ENCODE measurements at places on chromosomes 7 and 10. TPM values are rescaled to one million over a fixed set of nuclear protein-coding genes. Genes with fewer than 3 reads are reported as not detected.
A peak's percentile ranks its signal among the peaks of the same experiment; 100 is the strongest.

ZNF365 gene
- 0.45 TPM for total RNA-seq

PRSS2 gene
- total RNA-seq = 1.4 TPM

DGKI gene
- 0.11 TPM for total RNA-seq

PIK3CG gene
- total RNA-seq = 2.2 TPM

FOXP2 gene
- total RNA-seq = 15.0 TPM

CCL24 gene
- not detected for total RNA-seq

DNA sequence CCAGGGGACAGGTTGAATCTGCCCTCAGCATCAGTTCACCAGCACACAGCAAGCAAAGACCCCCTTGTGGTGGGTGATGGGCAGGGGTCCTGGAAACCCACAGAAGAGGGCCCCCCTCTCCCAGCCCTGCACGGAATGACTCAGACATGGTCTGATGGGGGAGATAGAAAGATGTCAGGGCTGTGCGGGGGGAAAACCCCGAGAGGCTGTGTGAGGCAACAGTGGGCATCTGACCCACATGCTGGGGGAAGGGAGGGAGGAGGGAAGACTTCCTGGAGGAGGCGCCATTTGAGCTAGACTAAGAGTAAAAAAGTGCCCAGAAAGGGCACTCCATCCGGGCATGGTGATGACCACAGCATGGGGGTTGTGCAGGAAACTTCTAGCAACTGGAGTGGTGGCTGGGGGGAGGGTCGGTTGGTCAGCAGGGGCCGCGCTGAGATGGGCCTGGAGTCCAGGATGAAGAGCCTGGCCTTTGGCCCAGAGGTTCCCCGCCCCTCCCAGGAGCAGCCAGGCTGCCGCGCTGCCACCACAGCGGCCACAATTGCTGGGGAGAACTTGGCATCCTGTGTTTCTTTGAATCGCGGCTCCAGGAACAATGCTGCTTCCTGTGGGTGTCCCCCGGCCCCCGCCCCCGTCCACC lies 2.5 kb downstream of the LFNG start:
- no peak for DNase-seq
- H3K27me3 ChIP-seq = no peaks in the 10 kb centered on the region
- peaks cover 9% of the 10 kb centered on the region for H3K4me1 ChIP-seq
- no peak overlapping the region for H3K4me3 ChIP-seq
- no peak overlapping the region for H3K27ac ChIP-seq

- no peak overlapping the region for H3K4me3 ChIP-seq
- no peak for DNase-seq
Observed at GRCh38 chr7:155752756-155753445, 59.4 kb downstream of the SHH start.

DNA sequence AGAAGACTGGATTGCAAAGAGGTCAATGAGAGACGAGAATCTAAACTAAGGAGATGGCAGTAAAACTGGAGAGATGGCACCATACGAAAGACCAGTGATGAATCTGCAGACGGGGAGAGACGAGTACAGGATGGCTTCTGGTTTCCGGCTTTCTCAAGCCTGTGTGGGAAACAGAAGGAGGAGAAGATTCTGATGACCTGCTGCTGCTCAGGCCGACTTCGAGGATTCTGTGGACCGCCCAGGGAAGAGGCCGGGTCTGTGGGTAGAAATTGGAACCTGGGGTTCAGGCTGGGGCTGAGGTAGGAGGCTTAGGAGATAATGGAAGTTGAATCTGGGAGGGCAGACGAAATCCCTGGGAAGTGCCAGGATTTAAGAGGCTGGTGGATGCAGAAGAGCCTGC lies 48.6 kb downstream of the PARP12 start:
- no peak overlapping the region for H3K4me3 ChIP-seq
- no peak for DNase-seq
- H3K27me3 ChIP-seq = no peaks in the 10 kb centered on the region
- H3K36me3 ChIP-seq = no peaks in the 10 kb centered on the region
- H3K4me1 ChIP-seq = peaks cover 1% of the 10 kb centered on the region

- DNase-seq = no peak
- H3K27ac ChIP-seq = no peak overlapping the region
- H3K4me1 ChIP-seq = no peaks in the 10 kb centered on the region
- H3K36me3 ChIP-seq = no peaks in the 10 kb centered on the region
- H3K4me3 ChIP-seq = no peak overlapping the region
Observed at GRCh38 chr7:16403475-16403874, 17.9 kb downstream of the CRPPA start.

DNA sequence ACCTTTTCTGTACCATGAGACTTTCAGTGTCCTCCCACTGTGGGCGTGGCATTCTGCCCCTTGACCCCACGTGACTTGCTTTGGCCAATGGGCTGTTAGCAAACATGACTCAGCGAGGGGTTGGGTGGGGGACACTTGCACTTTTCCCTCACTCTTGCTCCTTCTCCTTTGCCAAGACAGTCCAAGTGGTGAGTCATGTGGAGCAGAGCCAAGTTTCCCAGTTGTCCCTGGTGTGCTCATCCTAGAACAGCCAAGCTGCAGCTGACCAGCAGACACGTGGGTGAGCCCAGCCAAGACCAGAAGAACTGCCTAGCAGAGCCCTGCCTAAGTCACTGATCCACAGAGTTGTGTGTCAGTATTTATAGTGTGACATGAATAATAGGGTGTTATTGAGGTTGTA lies 82.8 kb upstream of the CPXM2 start:
- DNase-seq = no peak
- H3K27me3 ChIP-seq = no peaks in the 10 kb centered on the region
- no peak overlapping the region for H3K27ac ChIP-seq
- H3K36me3 ChIP-seq = no peaks in the 10 kb centered on the region

- no peaks in the 10 kb centered on the region for H3K36me3 ChIP-seq
- no peak for DNase-seq
- no peak overlapping the region for H3K27ac ChIP-seq
- H3K4me1 ChIP-seq = no peaks in the 10 kb centered on the region
- no peaks in the 10 kb centered on the region for H3K27me3 ChIP-seq
Observed at GRCh38 chr10:100307684-100308083, 21.2 kb upstream of the BLOC1S2 start.

DNA sequence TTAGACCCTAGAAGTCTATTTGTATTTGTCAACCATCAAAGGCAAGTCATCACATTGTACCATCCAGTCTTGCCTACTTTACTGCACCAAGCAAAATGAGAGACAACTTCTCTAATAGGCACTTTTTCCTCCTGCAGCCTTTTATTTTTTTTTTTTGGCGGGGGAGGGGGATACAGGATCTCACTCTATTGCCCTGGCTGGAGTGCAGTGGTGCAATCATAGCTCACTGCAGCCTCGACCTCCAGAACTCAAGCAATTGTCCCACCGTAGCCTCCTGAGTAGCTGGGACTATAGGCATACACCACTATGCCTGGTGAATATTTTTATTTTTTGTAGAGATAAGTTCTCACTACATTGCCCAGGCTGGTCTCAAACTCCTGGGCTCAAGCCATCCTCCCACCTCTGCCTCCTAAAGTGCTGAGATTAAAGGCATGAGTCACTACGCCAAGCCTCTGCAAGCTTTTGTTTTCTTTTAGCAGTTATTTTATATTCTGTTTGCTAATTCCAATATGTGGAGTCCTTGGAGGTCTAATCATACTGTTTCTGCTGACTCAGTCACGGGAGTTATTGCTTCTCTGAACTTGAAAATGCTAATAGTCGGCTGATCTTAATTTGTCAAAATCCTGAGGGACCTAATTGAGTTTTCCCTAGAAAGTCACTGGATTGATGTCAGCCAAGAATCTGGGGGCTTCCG lies 14.2 kb downstream of the KPNA7 start:
- no peak overlapping the region for H3K4me3 ChIP-seq
- H3K36me3 ChIP-seq = no peaks in the 10 kb centered on the region

- H3K27me3 ChIP-seq = no peaks in the 10 kb centered on the region
- no peak for DNase-seq
Observed at GRCh38 chr10:61919646-61920215, 18.2 kb downstream of the ARID5B start.

DNA sequence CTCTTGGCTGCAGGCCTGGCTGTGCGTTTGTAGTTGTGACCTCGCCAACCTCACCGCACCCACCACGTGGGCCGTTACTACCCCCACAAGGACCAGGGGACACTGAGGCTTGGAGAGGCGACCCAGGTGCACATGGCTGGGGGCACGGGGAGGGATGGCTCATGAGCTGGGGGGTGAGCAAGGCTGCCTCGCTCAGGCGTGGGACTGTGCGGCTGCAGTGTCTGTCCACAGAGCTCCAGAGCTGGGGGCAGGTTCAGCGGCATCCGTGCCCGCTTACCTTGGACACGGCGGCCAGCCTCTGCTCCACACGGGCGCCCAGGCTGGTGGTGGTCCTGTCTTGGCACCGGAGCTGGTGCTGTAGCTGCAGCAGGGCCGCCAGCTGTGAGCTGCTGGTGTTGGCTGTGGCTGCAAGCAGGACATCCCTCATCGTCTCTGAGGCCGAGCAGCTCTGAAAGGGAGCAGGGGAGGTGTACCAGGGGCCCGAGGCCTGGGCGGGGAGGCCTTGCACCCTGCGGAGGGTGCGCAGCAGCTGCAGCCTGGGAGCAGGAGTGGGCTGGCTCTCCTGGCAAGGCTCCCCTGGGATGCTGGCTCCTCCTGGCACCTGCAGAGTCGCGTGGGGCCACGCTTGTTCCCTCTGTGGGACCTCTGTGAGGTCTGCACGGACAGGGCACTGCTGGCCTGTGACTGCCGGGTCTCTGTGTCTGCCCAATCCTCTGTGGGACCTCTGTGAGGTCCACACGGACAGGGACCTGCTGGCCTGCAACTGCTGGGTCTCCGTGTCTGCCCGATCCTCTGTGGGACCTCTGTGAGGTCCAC lies 60.0 kb upstream of the NKX6-2 start:
- H3K36me3 ChIP-seq = no peaks in the 10 kb centered on the region
- no peaks in the 10 kb centered on the region for H3K27me3 ChIP-seq
- no peaks in the 10 kb centered on the region for H3K4me1 ChIP-seq
- no peak for DNase-seq

DNA sequence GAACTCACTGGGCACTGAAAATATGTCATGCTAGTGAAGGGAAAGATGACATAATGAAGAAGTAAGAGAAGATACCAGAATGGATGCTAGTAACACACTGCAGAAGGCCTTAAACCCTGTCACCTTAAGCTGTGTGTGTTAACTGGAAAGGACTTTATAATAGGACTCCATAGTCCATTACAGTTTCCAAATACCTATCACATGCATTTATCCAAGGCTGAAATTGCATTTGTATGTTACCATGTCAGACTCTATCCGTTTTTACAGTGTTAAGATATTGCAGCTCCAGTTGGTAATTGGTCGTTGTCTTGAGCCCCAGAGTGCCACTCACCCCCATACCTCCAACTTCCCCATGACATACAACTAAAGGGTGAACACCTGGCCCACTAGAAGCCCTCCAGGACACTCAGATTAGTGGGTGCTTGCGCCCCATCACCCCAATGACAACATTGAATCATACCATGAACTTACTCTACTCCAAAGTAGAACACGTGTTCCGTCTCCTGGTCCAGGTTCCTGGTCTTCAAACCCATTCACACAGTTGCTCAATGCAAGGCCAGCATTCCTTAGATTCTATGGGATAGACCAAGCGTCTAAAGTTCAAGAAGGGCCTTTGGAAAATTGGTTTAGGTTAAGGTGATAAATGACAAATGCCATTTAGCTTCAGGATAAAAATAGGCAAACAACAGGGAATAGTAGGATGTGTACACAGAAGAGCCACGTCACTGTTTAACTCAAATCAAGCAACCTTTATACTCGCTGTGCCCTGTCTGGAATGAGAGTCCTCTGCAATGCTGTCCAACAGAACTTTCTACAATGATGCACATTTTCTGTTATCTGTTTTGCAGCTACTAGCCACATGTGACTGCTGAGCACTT lies 2.1 kb upstream of the RAPGEF5 start:
- no peak for DNase-seq
- no peaks in the 10 kb centered on the region for H3K27me3 ChIP-seq
- H3K36me3 ChIP-seq = no peaks in the 10 kb centered on the region
- no peak overlapping the region for H3K27ac ChIP-seq
- peaks cover 5% of the 10 kb centered on the region for H3K4me1 ChIP-seq

DNA sequence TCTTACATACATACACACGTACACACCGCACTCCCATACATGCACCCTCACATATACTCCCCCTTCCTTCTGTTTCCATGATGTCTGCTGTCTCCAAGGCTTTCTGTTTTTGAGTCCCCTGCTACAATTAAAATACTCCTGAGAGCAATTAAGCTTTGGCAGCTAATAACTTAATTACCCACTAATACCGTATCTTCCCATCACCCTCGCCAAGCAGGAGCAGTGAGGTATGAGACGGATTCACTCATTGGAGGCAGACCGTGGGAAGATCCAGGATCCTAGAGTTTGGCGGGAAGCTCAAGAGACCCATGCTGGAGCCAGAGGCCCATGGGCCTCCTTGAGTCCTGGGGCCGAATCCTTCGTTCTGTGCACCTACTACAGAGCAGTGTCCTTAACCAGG lies 1.7 kb upstream of the CALN1 start:
- H3K4me1 ChIP-seq = no peaks in the 10 kb centered on the region
- no peak overlapping the region for H3K27ac ChIP-seq
- no peaks in the 10 kb centered on the region for H3K27me3 ChIP-seq

- H3K4me3 ChIP-seq = no peak overlapping the region
- no peak for DNase-seq
- H3K4me1 ChIP-seq = no peaks in the 10 kb centered on the region
- no peaks in the 10 kb centered on the region for H3K36me3 ChIP-seq
- H3K27ac ChIP-seq = no peak overlapping the region
- H3K27me3 ChIP-seq = no peaks in the 10 kb centered on the region
Observed at GRCh38 chr10:62170732-62171131, 97.9 kb downstream of the RTKN2 start.

GRCh38 chr10:69466689-69467088 lies 15.4 kb downstream of the TSPAN15 start:
- H3K27me3 ChIP-seq = no peaks in the 10 kb centered on the region
- H3K4me3 ChIP-seq = no peak overlapping the region
- H3K36me3 ChIP-seq = no peaks in the 10 kb centered on the region
- no peaks in the 10 kb centered on the region for H3K4me1 ChIP-seq

GRCh38 chr7:155003376-155004214 lies 671 bp upstream of the PAXIP1 start:
- H3K4me3 ChIP-seq = peak overlapping the region; percentile 56
- H3K27me3 ChIP-seq = no peaks in the 10 kb centered on the region
- DNase-seq = peak; percentile 86
- H3K4me1 ChIP-seq = peaks cover 10% of the 10 kb centered on the region
- H3K36me3 ChIP-seq = no peaks in the 10 kb centered on the region

DNA sequence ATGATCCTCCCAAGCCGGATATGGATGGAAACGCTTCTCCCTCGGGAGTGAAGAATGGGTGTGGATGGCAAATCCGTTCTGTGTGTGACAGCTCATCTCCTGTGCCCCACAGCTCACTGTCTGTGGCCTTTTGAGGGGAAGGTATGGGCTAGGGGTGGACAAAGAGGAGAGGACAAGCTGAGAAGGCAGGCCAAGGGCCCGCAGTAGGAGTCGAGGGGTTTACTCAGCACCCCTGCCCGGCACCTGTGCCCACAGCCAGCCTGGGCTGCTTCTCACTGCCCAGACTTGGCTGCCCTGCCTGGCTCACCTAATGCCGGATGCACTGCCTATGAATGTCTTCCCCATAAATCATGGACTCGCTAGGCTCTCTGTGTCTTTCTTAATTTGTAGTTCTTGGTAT lies 503.8 kb downstream of the TCERG1L start:
- H3K27me3 ChIP-seq = no peaks in the 10 kb centered on the region
- no peak overlapping the region for H3K4me3 ChIP-seq
